ENCODE measurements at places on chromosomes 7 and 10. TPM values are rescaled to one million over a fixed set of nuclear protein-coding genes. Genes with fewer than 3 reads are reported as not detected.

Gene SORCS1
- total RNA-seq, result 57.4 TPM

Gene NRCAM
- total RNA-seq, result 10.3 TPM

DNA sequence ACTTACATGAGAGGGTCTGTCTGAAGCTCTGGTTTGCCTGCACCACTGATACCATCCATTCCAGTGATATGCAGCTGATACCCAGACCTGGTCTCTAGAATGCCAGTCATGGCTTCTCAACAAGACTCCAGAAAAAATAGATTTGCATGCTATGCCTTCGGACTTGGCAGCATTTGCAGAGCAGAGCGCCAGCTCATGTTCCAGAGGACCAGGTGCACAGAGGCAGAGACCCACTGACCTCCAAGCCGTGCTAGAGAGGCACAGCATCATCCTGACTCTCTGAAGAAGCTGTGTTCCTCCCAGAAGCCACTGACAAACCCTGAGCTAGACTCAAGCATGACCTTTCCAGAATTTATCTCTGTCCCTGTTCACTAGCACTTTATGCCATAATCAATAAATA lies 6.9 kb upstream of the PRKAG2 start:
- H3K36me3 ChIP-seq, result no peaks in the 10 kb centered on the region
- peaks cover 34% of the 10 kb centered on the region for H3K27me3 ChIP-seq
- H3K27ac ChIP-seq, result no peak overlapping the region
- DNase-seq, result no peak

DNA sequence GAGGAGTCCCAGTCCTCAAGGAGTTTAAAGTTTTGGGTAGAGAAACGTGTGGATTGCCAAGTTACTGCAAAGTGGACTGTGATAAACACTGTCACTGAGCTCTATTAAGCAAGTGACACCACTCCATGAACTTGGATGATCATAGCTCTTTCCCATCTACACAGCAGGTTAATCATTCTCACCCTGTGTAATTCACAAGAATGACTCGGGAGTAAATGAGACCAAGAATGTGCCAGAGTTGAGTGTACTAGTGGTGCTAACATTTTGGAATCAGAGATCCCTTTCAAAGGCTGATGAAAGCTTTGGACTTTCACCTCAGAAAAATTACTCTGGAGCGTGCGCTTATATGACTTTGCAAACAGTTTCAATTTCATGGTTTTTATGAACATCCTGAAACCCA lies 80.8 kb downstream of the RBM20 start:
- no peaks in the 10 kb centered on the region for H3K36me3 ChIP-seq
- DNase-seq, result no peak
- H3K4me1 ChIP-seq, result peaks cover 7% of the 10 kb centered on the region
- no peak overlapping the region for H3K27ac ChIP-seq
- H3K27me3 ChIP-seq, result no peaks in the 10 kb centered on the region
- H3K4me3 ChIP-seq, result no peak overlapping the region

- no peaks in the 10 kb centered on the region for H3K27me3 ChIP-seq
- peak; percentile 53 for DNase-seq
- H3K36me3 ChIP-seq, result peaks cover 14% of the 10 kb centered on the region
- H3K27ac ChIP-seq, result no peak overlapping the region
- peaks cover 8% of the 10 kb centered on the region for H3K4me1 ChIP-seq
- H3K4me3 ChIP-seq, result no peak overlapping the region
Measured at GRCh38 chr7:71238581-71239295, 106.8 kb downstream of the GALNT17 start.

- no peaks in the 10 kb centered on the region for H3K4me1 ChIP-seq
- no peak overlapping the region for H3K4me3 ChIP-seq
- no peaks in the 10 kb centered on the region for H3K36me3 ChIP-seq
- H3K27me3 ChIP-seq, result peaks cover 7% of the 10 kb centered on the region
- no peak overlapping the region for H3K27ac ChIP-seq
Measured at GRCh38 chr7:28658381-28658780, 246.1 kb downstream of the CREB5 start.

DNA sequence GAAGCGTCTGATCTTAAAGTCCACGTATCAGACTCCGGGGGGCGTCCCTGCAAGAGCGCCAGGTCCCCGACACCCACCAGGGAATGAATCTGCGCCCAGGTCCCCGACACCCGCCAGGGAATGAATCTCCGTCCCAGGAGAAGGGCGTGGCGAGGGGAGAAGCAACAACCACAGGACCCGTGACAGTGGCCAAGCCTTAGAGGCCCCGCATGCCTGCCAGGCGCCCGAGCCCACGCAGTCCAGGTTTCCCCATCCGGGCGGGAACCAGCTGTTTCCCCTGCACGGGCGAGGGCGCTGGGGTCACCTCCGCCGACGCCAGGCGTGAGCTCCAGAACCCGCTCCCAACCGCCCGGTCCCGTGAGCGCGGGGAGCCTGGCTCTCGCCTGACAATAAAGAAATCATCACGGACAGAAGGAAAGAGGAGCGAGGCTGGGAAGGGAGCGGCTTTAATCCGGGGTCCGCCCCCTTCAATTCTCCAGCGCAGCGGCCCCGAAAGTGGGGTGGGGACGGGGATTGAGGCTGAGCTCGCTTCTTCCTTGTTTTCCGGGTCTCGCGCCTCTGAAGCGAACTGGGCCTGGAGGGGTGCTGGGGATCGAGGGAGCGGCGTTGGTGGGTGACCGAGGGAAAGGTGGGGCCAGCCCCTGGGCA lies 29.0 kb upstream of the BMS1 start:
- H3K4me1 ChIP-seq, result no peaks in the 10 kb centered on the region
- peaks cover 79% of the 10 kb centered on the region for H3K27me3 ChIP-seq
- peak overlapping the region; percentile 68 for H3K4me3 ChIP-seq
- no peak for DNase-seq
- H3K27ac ChIP-seq, result no peak overlapping the region

DNA sequence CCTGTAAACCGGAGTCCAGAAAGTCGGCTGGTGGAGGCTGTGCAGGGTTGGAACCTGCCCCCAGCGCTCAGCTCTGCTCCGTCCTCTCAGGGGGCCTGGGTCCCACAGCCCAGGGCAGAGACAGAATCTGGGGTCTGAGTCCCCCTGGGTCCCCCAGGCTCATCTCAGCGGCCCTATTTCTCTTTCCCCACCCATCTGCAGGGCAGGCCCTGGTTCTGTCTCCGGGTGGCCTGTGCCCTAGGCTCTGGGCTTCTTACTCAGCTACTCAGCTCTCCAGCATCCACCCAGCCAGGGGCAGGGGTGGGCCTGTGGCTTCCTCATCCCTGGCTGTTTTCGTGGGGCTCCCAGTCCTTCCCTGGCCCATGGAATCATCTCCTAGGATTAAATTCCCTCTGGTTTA lies 183.4 kb downstream of the ADARB2 start:
- no peaks in the 10 kb centered on the region for H3K4me1 ChIP-seq
- H3K27ac ChIP-seq, result no peak overlapping the region
- no peak for DNase-seq
- no peak overlapping the region for H3K4me3 ChIP-seq
- H3K36me3 ChIP-seq, result no peaks in the 10 kb centered on the region
- no peaks in the 10 kb centered on the region for H3K27me3 ChIP-seq

DNA sequence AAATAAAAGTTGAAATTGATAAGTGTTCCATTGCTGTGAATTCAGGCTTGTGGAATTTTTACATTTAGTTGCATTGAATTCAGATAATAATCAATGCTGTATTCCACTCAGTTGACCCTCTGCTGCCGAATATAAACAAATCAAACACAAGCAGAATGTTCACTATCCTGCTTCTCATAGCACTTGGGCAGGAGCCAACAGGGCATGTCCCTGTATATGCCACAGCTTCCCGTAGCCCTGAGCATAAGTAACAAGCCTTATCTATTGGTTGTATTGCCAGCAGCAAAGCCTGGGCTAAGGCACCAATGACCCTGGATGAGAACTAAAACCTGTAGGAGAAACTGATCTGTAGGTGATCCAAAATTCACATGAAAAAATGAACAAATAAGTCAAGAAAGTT lies 145.9 kb downstream of the ARHGAP12 start:
- no peaks in the 10 kb centered on the region for H3K4me1 ChIP-seq
- no peak overlapping the region for H3K4me3 ChIP-seq
- no peaks in the 10 kb centered on the region for H3K36me3 ChIP-seq
- DNase-seq, result no peak
- no peak overlapping the region for H3K27ac ChIP-seq

- no peak for DNase-seq
- no peaks in the 10 kb centered on the region for H3K27me3 ChIP-seq
- no peak overlapping the region for H3K4me3 ChIP-seq
- no peaks in the 10 kb centered on the region for H3K36me3 ChIP-seq
- H3K27ac ChIP-seq, result no peak overlapping the region
- no peaks in the 10 kb centered on the region for H3K4me1 ChIP-seq
Measured at GRCh38 chr10:3350617-3351258, 178.2 kb upstream of the PITRM1 start.

- H3K4me1 ChIP-seq, result no peaks in the 10 kb centered on the region
- no peak for DNase-seq
- no peaks in the 10 kb centered on the region for H3K27me3 ChIP-seq
- H3K27ac ChIP-seq, result no peak overlapping the region
- H3K36me3 ChIP-seq, result no peaks in the 10 kb centered on the region
- no peak overlapping the region for H3K4me3 ChIP-seq
Measured at GRCh38 chr10:90087197-90088023, 386.0 kb downstream of the KIF20B start.

DNA sequence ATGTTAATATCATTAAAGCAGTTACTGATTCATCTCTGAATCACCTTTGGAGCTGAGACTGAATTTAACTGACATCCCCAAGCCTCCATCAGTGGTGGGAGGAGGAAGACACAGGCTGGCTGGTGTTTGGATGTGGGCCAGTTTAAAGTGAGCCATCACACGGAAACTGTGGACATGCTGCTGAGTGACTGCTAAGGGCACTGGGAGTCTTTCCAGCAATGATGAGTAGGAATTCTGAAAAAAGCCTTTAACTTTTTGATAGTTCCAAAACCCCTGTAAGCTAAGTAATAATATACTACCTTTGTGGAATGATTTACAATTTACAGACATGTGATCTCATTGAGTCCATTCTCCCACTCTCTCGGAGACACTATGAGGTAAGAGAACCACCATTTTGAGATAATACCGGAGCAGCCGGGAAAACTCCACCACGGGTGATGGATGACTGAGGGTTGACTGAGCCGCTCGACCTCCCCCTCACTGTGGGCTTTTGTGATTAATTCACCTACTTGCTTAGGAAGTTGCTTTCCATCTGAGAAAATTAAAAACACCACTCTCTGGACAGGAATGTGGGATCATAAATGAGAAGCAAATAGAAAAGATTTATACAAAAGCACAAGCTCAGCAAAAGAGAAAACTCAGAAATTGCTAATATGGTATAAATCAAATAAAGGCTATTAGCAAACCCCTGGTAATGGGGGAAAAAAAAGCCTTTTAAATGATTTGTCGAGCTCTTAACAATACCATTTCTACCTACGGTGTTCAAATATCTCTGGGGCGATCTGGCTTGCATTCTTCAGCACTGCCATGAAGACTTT lies 194.8 kb downstream of the FANK1 start:
- no peaks in the 10 kb centered on the region for H3K36me3 ChIP-seq
- H3K4me1 ChIP-seq, result no peaks in the 10 kb centered on the region
- no peak overlapping the region for H3K27ac ChIP-seq
- H3K4me3 ChIP-seq, result no peak overlapping the region
- no peak for DNase-seq
- no peaks in the 10 kb centered on the region for H3K27me3 ChIP-seq

Measured in endodermal cell (in vitro differentiated cells).